ENCODE measurements at places on chromosomes 7 and 10. TPM values are rescaled to one million over a fixed set of nuclear protein-coding genes. Genes with fewer than 3 reads are reported as not detected.

HTR5A gene
- total RNA-seq = not detected

LYZL2 gene
- total RNA-seq = not detected

PODXL gene
- 37.5 TPM for total RNA-seq

MMD2 gene
- not detected for total RNA-seq

ZNF117 gene
- total RNA-seq = 2.5 TPM

EN2 gene
- total RNA-seq = 0.32 TPM

TRPV5 gene
- not detected for total RNA-seq

VSTM2A gene
- not detected for total RNA-seq

PCLO gene
- total RNA-seq = 2.4 TPM

FGFBP3 gene
- total RNA-seq = 1.2 TPM

ASNS gene
- 282 TPM for total RNA-seq

FAM237B gene
- not detected for total RNA-seq

DNA sequence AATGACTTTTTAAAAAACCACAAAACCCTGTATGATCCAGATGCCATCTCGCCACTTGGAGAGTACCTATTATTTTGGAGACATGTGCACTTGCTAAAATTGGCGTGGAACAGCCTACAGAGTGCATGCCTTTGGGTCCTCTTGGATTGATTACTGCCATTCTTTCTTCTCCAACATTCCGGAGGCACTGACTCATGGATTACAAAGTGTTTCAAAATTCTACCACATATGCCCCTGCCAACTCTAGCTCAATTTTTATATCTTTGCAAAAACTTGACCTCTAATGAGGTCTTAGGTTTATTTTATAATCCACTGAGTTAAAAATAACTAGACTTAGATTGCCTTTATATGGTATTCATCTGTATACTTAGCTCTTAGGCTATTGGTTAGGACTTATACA is 55.8 kb upstream of the KIF5B start:
- DNase-seq = peak; percentile 6

GRCh38 chr7:142868188-142868985 is 13.5 kb downstream of the EPHB6 start:
- no peak for DNase-seq

DNA sequence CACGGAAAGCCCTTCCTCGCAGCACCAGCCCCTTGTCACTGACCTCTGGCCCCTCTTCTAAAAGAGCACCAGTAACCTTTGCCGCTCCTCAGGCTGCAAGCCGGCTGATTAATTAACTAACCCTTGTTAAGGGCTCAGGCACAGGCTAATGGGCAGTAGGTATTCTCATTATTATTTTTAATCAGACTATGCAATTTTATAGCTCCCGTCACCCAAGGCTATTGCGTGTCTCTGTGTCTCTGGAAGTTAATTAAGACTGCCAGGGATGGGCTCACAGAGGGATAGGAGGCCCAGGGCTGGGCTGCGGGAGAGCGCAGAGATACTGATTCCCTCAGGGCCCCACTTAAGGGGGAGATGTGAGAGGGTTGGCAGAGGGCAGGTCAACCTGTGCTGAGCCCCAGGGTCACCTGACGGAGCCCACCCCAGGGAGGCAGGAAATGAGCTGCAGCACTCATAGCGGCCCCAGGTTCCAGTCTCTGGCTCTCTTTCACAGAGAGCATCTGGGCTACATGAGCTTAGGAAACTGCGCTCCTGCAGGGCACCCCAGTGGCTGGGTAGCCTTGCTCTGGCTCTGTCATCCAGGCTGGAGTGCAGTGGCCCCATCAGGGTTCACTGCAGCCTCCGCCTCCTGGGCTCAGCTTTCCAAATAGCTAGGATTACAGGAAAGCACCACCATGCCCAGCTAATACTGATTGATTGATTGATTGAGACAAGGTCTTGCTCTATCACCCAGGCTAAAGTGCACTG is 92.2 kb upstream of the LRRC4 start:
- no peak for DNase-seq

DNA sequence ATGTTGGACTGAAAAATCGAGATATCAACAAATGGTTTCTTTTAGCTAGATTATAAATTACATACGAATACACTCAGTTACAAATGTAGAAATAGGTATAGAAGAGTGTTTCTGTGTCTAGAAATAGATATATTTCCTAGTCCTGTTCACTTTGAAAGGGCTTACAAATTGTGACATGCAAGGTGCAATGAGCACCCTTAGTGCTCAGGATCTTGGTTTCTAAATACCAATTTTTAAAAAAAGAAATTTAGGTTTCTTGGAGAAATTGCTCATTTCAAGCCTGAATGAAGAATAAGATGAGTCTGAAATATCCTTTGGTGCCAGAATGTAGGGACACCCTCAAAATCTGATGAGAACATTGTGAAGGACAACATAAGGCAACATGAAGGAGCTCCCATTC is 306.0 kb downstream of the CRPPA start:
- no peak for DNase-seq

DNA sequence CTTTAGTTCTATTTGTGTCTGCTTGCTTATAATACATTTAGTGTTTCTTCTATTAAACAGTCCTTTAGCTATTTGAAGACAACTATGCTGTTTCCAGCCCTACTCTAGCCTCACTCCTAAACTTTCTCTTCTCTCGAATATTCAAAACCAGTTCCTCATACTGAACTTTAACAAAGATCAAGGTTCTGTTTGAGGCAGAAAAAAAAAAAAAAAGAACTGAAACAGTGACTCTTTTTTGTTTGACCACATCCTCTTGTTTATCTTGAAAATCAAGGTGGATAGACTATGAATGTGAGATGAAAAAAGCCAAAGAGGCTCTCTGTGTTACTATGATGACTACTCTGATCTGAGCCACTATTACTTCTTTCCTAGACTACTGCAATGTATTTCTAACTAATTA is 154.3 kb downstream of the ZNF365 start:
- no peak for DNase-seq

DNA sequence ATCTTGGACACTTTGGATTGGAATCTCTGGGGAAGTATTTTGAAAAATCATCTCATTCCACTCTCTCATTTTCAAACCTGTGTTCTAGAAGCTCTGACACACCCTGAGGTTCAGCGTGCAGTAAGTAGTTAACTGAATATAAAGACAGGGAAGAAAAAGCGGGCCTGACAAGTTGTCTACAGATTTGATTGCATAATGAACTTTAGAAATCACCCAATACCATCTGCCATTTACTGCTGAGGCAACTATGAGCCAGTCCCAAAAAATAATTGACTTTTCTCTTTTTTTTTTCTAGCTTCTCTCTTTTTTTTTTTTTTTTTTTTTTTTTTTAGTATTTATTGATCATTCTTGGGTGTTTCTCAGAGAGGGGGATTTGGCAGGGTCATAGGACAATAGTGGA is 29.5 kb downstream of the CDC123 start:
- no peak for DNase-seq

DNA sequence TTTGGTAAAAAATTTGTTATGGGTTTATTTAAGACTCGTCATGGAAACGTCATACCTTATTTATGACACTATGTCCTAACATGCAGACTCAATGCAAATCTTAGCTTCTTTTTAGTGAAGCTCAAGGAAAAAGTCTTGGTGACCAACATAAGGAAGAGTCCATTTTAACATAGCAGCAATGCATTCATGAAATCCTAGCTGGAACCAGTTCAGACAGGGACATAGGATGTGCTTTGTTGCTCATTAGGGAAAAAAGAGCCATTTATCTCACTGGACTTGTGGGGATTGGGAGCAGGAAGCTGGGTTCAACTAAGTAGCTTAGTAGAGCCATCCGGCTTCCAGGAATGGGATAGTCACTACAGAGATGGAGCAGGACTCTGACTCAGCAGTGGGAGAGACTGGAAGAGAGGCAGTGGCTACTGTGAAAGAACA is 100.7 kb upstream of the DKK1 start:
- DNase-seq = no peak

- DNase-seq = no peak
These were observed 47.4 kb downstream of the SORCS3 start for GRCh38 chr10:104688251-104689042.

GRCh38 chr7:159015454-159016410 is 128.9 kb downstream of the VIPR2 start:
- no peak for DNase-seq

DNA sequence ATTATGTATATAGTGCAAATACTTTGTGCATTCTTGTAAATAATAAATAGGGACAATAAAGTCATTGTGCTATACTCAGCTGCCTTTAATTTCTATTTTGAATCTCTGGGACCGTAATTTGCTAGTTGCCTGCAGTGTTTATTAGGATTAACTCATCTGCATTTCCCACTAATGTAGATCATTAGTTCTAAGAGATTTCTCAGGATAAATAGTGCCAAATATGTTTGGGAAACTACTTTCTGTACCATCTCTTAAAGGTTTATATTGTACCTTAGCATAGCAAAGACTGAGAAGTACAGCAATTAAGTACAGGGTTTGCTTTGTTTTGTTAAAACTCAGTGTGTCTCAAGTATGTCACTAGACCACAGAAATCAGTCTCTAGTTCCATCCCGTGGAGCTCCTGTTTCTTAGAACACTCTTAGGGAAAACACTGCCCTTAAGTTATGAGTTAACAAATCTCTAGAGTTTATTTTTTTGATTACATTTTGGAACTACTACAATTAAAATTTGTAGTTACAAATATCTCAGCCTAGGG is 26.0 kb downstream of the ADD3 start:
- DNase-seq = no peak

- DNase-seq = no peak
These were observed 24.5 kb upstream of the GOLGA7B start for GRCh38 chr10:97825020-97825760.

- DNase-seq = no peak
These were observed 114.4 kb upstream of the AOAH start for GRCh38 chr7:36838616-36839225.

- DNase-seq = no peak
These were observed 41.5 kb upstream of the PLEKHA1 start for GRCh38 chr10:122333037-122333436.

DNA sequence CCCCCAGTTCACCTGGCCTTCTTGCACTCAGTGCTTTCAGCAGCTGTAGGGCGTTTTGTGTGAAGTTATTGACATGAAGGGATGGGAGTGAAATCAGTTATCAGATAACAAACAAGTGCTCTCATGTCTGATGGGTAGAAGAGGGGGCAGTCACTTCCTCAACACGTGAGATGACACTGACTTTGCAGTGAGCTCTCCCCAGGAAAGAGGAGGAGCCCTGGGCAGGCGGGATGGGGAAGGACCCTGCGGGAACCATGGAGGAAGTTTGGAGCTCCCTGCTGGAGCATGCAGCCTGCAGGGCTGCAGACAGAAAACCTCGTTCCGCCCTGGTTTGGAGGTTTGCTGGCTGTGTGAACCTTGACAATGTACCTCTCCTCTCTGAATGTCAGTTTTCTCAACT is 38.7 kb downstream of the GPR26 start:
- no peak for DNase-seq

GRCh38 chr7:71842381-71842780 is 569.8 kb downstream of the CALN1 start:
- no peak for DNase-seq

DNA sequence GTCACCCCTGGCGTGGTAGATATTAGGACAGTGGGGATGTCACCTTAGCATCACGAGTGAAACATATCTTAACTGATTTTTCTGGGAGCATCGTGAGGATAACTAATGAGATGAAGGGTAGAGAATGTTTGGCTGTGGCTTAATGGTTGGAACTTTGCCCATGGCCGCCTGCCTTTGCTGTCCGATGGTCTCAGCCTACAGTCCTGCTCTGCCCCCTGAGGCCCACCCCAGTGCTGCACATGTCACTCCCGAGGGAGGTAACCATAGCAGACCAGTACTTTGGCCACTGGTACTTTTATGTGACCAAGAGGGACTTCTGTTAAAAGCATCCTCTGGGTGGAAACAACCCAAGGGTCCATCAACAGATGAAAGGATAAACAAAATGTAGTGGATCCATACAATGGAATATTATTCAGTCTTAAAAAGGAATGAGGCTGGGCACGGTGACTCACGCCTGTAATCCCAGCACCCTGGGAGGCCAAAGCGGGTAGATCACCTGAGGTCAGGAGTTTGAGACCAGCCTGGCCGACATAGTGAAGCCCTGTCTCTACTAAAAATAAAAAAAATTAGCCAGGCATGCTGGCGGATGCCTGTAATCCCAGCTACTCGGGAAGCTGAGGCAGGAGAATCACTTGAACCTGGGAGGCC is 58.4 kb downstream of the TACR2 start:
- DNase-seq = no peak

DNA sequence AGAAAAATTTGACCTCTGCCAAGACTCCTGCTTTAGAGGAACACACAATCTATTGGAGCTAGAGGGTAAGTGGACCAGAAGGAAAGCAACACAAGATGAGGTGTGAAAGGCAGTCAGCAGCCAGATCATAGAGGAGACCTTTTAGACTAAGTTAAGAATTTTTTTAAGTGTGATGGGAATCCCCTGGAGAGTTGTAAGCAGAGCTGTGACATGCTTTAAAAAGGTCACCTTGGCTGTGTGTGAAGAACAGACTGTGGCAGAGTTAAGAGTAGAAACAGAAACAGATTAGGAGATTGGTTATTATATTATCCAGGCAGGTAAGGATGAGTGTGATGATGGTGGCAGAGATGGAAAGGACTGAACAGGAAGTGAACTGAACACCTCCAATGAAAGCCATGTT is 23.5 kb downstream of the CPEB3 start:
- DNase-seq = no peak

GRCh38 chr10:70430493-70431445 is 10.7 kb downstream of the NODAL start:
- no peak for DNase-seq

GRCh38 chr7:24574386-24574785 is 1.1 kb downstream of the PALS2 start:
- DNase-seq = no peak

DNA sequence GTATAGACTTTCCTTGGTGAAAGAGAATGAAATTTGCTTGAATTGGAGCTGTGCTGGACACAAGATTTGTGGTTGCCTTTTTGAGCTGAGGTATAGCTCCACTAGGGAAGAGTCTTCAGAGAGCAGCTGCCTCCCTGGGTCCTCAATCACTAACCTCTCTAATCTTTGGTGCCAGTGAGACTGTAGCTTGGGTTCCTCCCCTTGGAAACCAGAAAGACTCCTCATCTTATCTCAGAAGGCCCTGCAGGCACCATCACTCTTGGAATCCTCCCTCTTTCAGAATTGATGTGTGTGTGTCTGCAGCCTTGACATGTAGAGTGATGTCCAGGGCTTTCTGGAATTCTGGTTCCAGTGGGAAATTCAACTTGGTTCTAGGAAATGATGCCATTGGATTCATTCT is 426.5 kb downstream of the RPS24 start:
- DNase-seq = no peak

DNA sequence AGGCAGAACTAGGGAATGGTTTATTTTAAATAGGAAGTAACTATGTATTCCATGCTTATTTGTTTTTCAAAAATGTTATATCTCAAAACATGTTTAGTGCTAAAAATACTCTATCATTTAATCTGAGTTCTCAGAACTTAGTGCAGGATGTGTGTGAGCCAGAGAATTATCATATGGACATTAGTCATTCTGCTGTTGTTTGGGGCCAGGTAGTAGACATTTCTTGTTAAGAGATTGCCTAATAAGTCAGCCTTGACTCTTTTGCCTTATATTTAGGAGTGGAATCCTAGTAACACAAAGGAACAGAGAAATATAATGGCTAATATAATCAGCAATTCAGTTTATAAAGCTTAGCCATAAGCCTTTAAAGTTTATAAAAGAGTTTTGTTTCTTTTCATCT is 149.8 kb downstream of the CCSER2 start:
- DNase-seq = no peak

Data from HCT116 (cell line).